Activated effector memory CD4-positive, alpha-beta T cell treated with Interleukin-2 at 50 U/mL for 16 hours (primary cell): ENCODE measurements at places on chromosomes 2 and 18.

DNA sequence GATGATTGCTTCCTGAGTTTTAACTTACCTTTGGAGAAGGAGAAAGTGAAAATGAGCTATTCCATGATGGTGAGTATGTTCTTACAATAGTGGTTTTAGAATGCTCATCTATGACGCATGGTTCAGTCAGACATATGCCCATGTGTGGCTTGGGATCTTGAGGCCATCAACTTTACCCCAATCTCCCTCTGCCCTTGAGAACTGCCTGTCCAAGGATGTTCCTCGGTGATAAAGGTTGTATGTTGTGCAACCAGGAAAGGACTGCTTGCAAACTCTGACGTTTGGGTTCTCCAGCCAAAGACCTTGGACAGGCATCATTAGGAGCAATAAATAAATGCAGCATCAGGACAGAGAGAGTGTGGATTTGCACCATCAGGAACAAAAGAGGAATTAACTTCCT lies 165.0 kb downstream of the ZEB2 start:
- no peak for DNase-seq

DNA sequence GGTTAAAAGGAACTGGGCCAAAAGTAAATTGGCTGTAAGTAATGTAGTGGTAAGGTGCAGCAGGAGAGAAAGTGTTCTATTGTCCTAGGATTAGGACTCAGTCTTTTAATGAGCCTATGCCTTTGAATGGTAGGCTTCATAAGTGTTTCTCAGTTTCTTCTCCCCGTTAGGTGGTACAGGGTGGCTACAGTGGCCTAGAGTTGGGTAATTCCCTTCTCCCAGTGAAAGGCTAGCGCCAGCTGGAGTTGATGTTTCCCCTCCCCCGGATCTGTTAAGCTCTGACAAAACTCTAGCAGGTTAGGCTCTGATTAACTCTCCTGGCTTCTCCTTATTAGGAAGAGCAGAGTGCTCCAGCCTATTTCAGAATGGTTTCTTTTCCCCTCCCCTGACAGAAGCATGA lies 127.7 kb downstream of the DNAH6 start:
- DNase-seq, result no peak

GRCh38 chr18:10391506-10391905 lies 62.9 kb upstream of the APCDD1 start:
- DNase-seq, result no peak

DNA sequence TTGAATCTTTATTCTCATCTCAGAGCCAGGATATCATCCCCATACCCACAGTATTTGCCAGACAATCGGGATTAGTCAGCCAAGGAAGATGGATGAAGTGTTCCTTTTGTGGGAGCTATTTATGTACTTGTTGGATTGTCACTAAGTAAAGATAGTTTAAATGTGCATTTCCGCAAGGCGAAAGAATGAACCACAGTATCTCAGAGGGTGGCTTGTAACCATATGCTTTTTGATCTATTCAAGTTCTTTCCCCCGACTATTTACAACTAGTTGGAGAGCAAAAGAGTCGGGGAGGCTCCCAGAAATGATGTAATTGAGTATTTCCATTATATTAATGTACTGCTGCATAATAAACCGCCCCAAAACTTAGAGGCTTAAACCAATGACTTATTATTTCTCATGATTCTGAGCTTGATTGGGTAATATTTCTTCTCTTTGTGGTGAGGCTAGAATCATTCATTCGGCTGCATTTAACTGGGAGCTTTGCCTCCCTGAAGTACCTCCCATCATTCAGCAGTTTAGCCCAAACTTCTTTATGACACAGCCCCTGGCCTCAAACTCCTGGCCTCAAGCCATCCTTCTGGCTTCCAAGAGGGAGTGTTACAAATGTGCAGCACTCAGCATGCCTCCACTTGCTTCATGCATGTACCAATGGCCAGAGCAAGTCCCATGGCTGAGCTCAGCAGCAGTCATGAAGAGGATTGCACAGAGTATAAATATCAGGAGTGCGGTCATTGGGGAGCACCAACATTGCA lies 423.7 kb downstream of the METTL4 start:
- DNase-seq, result no peak

DNA sequence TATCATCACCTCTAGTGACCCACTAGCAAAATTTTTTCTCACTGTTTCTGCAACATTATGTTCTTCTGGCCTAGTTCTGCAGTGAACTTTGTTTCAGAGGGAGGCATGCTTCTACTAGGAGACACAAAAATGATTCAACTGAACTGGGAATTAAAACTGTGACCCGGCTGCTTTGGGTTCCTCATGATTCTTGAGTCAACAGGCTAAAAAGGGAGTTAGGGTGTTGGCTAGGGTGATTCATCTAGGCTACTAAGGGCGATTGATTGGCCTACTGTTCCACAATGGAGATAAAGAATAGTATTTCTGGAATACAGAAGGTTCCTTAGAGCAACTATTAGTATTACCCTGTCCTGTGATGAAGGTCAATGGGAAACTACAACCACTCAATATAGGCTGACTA lies 179.5 kb downstream of the PPP1R1C start:
- DNase-seq, result no peak

DNA sequence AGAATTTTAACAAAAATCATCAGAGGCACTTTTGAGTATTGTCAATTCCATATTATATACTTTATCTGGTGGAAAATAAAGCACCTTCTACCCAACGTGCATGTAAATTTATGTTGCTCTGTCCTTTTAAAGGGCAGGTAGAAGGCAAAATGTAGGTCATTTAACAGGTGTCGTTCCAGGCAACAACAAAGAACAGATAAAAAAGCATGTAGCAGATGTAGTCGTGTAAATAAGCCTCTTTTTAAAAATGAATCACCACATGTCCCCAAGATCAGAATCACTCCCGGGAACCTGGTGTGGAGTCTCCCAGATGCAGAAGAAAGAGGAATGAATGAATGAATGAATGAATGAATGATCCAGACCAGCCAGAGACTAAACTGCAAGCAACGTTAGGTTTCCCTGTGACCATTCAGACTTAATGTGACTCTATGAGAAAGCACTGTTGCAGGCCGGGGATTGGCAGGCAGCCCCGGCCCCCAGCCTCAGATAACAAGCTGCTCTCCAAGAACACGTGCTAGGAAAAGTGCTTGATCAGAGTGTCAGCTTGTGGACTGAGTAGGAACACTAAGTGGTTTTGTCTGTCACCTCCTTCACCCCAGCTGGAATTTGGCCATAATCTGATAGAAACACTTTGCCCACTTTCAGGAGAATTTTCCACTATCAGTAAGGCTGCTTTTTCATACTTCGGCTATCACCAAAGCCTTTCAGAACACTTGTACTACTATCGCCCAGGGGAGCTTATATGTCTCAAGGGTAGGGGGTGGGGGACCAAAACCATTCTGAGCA lies 100.6 kb downstream of the CDK15 start:
- no peak for DNase-seq
